ENCODE measurements at places on chromosomes 12 and 14. TPM values are rescaled to one million over a fixed set of nuclear protein-coding genes. Genes with fewer than 3 reads are reported as not detected.
A peak's percentile ranks its signal among the peaks of the same experiment; 100 is the strongest.

Gene RFLNA
- 5.7 TPM for polyA plus RNA-seq

DNA sequence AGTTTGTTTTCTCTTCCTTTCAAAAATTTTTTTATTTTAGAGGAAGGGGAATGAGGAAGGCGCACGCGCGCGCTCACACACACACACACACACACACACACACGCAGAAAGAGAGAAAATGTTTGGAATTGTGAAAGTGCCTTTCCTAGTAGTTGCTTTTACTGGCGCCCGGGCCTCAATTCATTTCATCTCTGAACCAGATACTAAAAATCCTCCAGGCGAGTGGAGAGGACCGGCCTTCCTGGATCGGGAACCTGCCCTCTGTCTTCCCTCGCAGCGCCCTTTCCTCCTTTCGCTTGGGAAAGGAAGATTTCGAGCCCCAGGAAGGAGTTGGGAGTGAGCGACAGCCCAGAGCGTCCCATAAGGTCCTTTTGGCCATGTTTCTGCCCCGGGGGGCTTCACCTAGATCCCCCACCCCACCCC, 7.8 kb upstream of the TBX3 start:
- no peaks in the 10 kb centered on the region for H3K36me3 ChIP-seq
- H3K4me1 ChIP-seq = peaks cover 20% of the 10 kb centered on the region
- no peak overlapping the region for H3K27ac ChIP-seq
- no peak for DNase-seq

DNA sequence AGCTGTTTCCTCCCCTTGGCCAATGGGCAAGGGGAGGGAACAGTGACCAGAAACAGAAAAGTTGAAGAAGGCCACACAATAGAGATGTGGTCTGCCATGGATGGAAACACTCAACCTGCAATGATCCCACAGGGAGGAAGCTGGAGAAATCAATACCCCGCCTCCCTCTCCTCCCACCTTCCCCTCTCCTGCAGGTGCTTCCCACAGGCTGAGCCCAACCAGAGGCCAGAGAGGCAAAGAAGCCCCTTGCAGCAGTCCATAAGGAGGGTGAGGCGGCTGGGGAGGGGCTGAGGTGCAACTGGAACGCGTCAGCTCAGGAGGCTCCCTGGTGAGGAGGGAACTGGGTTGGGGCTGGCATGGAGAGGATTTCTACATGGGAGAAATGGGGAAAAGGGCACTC, 84.0 kb downstream of the RNF34 start:
- no peak overlapping the region for H3K4me3 ChIP-seq
- DNase-seq = no peak
- peaks cover 3% of the 10 kb centered on the region for H3K36me3 ChIP-seq
- H3K4me1 ChIP-seq = no peaks in the 10 kb centered on the region

Gene CLEC4C
- polyA plus RNA-seq = not detected

GRCh38 chr14:68779761-68780323, 13.0 kb downstream of the ZFP36L1 start:
- peak; percentile 55 for DNase-seq
- no peaks in the 10 kb centered on the region for H3K36me3 ChIP-seq
- peaks cover 29% of the 10 kb centered on the region for H3K4me1 ChIP-seq
- no peaks in the 10 kb centered on the region for H3K27me3 ChIP-seq
- no peak overlapping the region for H3K4me3 ChIP-seq

Gene TMEM229B
- polyA plus RNA-seq = 0.28 TPM

DNA sequence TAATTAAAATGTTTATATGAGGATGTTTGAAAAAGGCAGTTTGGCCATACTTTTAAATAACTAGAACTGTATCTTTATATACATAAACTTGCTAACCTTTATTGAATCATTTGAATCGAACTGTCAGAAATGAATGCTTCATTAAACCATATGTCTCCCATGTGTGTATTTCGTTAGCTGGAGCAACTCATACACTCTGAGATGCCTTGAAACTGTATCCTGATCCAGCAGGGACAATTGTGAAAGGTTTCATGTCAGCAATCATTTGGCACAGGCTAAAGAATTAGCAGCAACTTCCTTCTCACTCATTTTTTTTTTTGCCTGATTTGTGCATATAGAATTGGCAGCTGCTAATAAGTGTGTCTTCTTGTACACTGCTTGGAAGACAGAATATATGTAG, 109.9 kb downstream of the NAV3 start:
- no peaks in the 10 kb centered on the region for H3K4me1 ChIP-seq
- H3K4me3 ChIP-seq = no peak overlapping the region
- no peak overlapping the region for H3K27ac ChIP-seq
- peak; percentile 26 for DNase-seq
- no peaks in the 10 kb centered on the region for H3K36me3 ChIP-seq

GRCh38 chr14:91363776-91364523, 53.7 kb downstream of the CCDC88C start:
- peaks cover 14% of the 10 kb centered on the region for H3K4me1 ChIP-seq
- no peak overlapping the region for H3K27ac ChIP-seq
- H3K36me3 ChIP-seq = peaks cover under 1% of the 10 kb centered on the region
- peaks cover 3% of the 10 kb centered on the region for H3K27me3 ChIP-seq
- DNase-seq = no peak
- no peak overlapping the region for H3K4me3 ChIP-seq

DNA sequence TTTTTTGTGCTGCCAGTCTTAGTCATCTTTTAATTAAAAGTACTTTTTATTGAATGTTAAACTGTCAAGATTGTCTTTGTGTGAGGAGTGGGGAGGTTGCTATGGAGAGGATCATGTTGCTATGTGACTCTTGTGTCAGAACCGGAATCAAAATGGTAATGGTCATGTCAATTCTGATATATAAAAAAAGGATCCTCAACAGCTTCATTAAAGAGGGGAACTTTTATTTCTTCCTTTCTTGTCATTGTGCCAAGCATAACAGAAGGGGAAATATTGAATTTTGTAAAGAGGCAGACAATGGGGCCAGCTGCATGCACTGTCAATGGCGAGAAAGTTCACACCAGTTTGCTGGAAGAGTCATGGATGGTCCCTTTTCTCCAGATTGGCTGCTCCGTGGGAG, 564.8 kb downstream of the VRK1 start:
- peaks cover 6% of the 10 kb centered on the region for H3K27me3 ChIP-seq
- H3K4me1 ChIP-seq = no peaks in the 10 kb centered on the region
- DNase-seq = no peak
- H3K36me3 ChIP-seq = no peaks in the 10 kb centered on the region
